ENCODE measurements at places on chromosomes 2 and 18. TPM values are rescaled to one million over a fixed set of nuclear protein-coding genes. Genes with fewer than 3 reads are reported as not detected.

ZNF516 gene
- total RNA-seq: 20.2 TPM

DNA sequence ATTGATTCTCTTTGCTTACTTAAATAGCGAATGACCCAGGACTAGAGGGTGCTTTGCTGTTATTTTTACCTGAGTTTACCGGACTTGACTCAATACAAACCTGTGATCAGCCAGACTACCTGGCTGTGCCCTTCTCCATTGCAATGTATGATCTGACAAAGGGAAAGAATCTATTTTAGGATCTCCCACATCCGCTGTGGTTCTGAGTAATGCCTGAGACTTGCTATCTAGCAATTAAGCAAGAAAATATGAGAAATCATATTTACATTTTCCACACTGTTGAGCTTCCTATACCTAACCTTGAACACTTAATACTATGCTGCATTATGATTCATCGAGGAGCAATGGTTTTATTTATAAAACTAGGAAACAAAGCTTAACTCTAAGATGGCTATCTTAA, 215.2 kb downstream of the RAD51AP2 start:
- DNase-seq: no peak

DNA sequence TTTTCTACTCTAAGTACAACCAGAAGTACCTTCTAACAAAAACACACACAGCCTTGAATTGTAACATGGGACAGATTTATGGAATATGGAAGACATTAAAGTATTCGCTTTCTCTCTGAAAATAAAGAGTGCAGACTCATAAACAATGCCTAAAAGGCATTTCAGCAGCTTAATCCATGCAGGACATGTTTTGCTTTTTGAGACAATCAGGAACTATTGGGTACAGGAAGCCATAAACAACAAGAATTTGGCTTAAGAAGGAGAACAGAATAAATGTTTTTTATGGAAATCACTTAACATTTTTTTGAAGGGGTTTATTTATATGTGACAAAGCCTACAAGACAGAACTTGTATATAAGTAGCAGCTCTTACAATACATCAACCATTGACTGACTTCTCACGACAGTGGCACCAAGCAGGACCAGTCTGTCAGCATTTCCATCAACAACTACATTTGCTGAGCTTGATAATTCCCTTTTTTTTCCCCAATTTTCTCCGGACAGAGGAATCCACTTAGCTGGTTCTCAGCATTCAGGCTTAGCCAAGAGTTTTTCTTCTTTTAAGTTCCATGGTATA, 140.1 kb downstream of the EXOC6B start:
- no peak for DNase-seq

DNA sequence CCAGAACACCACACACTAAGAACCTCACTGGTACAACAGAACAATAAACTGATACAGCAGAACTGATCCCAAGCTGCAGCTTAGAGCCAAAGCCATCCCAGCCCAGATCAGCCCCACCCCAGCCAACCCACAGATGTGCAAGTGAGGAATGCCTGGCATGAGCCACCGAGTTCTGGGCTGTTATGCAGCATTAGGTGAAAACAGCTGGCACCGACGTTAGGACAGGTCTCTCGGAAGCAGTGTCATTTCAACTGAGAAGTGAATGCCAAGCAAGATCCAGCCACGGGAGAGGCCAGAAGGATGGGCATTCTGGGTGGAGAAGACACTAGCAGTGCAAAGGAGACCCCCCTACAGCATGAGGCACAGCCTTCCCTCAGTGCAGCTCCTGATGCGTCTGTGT, 38.9 kb downstream of the ADCY3 start:
- DNase-seq: no peak

GRCh38 chr2:110852541-110853263, 120.3 kb downstream of the ACOXL start:
- DNase-seq: peak; percentile 50

GRCh38 chr2:67446491-67446911, 49.4 kb downstream of the ETAA1 start:
- no peak for DNase-seq

MC2R gene
- not detected for total RNA-seq

DNA sequence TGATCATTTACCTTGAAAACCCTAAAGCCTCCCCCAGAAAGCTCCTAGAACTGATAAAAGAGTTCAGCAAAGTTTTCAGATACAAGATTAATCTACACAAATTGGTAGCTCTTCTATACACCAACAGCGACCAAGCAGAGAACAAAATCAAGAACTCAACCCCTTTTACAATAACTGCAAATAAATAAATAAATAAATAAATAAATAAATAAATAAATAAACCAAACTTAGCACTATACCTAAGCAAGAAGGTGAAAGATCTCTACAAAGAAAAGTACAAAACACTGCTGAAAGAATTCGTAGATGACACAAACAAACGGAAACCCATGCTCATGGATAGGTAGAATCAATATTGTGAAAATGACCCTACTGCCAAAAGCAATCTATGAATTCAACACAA, 182.0 kb upstream of the RND3 start:
- DNase-seq: no peak

GRCh38 chr2:218631837-218632236, 24.1 kb downstream of the PLCD4 start:
- no peak for DNase-seq

GRCh38 chr18:75267643-75268363, 57.2 kb downstream of the TSHZ1 start:
- no peak for DNase-seq

DNA sequence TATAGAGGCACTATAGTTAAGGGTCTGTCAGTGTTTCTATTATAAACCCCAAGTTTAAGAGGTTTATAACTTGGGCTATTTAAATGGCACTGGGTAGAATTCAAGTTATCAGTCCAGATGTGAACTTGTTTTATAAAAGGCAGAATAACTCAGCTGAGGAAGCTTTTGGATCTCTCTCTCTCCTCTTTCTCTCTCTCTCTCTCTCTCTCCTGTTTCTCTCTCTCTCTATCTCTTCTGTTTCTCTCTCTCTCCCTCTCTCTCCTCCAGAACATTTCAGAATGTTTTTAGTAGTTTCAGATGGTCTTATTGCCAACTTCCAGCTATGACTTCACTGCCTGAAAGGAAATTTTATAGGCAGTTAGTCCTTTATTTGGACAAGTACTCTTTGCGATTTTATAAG, 6.4 kb upstream of the BCL11A start:
- no peak for DNase-seq

- peak; percentile 33 for DNase-seq
Observed at GRCh38 chr2:104889291-104889959, 35.5 kb downstream of the POU3F3 start.

GRHL1 gene
- total RNA-seq: 0.54 TPM

DNA sequence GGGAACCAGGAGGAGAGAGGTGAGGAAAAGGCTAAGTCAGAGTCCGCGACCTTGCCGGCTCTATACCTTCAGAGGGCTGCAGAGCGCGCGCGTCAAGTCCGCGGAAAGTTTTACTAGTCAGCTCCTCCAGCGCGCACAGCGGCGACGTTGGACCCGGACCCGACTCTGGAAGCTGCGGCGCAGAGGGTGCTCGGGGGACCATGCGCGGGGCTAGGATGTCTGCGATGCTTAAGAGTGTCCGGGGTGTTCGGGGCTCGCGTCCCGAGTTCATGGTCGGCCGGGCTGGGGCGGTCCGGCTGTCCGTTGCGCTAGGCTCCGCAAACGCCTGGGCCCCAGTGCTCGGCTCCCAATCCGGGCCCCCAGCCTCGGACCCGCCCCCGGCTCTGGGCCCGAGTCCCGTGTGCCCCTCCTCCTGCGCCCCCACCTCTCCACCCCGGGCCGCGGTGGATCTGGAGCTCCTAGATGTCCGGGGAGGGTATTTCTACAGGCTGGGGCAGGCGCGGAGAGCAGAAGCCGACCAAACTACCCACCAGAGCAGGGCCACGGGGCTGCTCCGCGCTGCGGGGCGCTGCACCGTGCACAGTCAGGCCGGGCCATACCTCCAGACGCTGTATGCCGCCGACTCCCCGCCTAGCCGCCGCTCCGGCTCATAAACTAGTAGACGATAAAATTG, at the start of gene LBX2:
TSS of gene LBX2 (minus strand) at position 337 of the 673 bp plus-strand sequence. CDS start at position 271, 66 bp downstream.
- peak; percentile 35 for DNase-seq

DNA sequence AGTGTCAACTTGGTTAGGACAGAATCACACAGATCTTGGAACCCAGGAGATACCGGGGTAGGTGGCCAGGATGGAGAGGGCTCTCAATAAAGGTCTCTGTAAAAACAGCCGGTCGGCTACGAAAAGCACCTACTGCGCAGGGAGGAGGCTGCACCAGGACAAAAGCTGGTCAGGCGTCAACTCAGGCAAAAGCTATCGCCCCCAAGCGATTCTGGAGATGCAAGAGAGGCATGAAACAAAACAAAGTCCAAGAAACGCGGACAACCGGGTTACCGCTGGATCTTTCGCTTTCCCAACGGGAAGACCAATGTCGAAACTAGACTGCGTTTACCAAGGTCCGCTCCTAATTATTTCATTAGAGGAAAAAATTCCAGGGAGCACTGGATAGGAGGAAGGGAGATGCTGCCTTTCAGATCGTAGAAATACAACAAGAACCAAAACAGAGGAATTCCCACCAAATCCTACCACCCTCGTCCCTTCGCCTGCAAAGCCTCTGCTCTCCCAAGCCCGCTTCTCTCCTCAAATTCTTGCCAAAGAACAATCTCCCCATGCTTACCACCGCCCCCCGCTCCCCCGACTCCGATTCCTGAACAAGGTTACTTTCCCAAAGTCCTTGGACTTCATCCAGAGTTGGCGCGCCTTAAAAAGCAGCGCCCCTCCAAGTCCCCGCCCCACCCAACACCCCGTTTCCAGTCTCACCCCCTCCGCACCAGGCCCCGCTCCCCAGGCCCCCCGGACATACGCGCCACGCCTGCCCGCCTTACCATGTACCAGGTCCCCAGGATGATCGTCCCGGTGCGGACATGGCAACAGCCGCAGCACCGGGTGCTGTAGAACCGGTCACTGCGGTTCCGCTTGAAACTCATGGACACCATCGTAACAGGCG, 539 bp downstream of the LAPTM4A start:
- DNase-seq: no peak

PLB1 gene
- 7.8 TPM for total RNA-seq

ANKRD23 gene
- 6.2 TPM for total RNA-seq

REG3A gene
- not detected for total RNA-seq

DNA sequence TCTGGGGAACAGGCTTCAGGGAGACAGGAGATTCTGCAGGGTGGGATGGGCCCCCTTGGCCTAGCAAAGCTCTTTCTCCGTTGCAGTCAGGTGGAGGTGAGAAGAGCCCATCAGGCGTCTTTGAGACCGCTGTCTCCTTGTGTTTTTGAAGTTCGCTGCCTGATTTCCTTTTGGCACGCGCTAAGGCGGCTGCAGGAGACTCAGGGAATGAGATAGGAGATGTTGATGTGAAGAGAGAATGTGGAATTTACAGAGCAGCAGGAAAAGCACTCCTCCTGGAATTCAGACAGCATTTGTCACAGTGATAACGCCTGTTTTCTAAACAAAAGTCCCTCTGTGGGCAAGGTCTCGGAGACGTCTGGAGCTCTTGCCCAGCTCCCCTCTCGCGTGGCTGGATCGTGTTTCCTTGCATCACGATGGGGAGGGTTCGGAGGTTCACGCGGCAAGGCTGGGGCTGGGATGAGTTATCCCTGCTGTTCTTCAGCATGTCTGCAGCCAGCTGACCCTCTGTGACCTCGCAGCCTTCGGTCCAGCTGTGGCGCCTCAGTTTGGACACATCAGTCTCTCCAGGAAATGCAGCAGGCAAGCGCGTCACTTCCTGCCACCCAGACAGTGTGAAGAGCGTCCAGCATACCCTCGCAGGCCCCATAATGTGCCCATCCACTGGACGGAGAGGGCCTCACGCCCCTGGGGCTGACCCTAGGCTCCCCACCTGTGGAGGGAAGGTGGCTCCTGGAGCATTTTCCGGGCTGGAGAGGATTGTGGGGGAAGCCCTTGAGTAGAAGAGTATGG, 30.2 kb downstream of the GLI2 start:
- no peak for DNase-seq

ACP1 gene
- total RNA-seq: 57.1 TPM

DNA sequence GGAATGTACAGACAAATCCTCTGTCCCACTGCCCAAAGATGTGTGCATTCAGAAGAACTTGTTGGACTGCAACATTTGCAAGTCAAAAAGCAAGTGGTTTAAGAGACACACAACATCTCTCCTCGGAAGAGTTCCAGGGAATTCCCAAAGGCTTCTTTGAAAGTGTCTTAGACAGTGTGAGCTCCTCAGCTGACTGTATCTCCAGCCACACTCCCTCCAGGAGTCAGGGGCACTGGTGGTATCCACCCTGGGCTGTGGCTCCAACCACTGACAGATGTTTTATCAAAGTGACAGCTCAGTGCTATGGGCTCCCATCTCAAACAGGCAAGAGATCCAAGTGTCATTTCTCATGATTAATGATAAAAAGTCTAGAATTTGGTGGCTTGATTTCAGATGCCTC, 48.5 kb downstream of the ALK start:
- DNase-seq: no peak

AQP12B gene
- total RNA-seq: under 0.01 TPM

CRACDL gene
- 1.6 TPM for total RNA-seq

AGXT gene
- not detected for total RNA-seq

- DNase-seq: no peak
Observed at GRCh38 chr2:10536569-10537133, 88.5 kb upstream of the ODC1 start.

GRCh38 chr18:42617221-42617620, 498.3 kb downstream of the RIT2 start:
- no peak for DNase-seq

- no peak for DNase-seq
Observed at GRCh38 chr18:35118641-35119040, 77.4 kb downstream of the MAPRE2 start.

GRCh38 chr2:219637842-219638185, 10.4 kb downstream of the SLC4A3 start:
- no peak for DNase-seq

DNA sequence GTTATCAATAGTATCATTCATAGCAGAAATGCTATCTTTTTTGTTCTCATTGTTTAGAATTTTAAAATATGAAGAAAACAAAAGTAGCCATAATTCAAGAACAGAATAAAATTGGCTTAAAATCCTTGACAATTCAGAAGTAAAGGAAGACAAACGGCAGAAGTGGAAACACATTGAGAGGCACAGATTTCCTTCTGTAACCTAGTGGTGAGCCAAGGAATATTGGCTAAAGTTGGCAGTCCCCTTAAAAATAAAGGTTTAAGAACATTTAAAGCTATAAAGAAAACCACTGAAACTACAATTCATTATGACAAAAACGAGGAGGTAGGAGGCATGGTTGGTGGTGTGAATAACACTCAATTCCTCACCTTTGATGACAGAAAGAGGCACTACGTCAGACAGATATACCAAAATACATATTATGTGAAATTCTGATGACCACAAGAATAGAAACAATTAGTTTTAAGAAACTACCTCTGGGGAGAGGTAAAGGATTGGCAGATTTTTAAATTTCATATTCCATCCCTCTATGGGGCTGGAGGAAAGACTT, 42.3 kb downstream of the SFT2D3 start:
- no peak for DNase-seq

DNA sequence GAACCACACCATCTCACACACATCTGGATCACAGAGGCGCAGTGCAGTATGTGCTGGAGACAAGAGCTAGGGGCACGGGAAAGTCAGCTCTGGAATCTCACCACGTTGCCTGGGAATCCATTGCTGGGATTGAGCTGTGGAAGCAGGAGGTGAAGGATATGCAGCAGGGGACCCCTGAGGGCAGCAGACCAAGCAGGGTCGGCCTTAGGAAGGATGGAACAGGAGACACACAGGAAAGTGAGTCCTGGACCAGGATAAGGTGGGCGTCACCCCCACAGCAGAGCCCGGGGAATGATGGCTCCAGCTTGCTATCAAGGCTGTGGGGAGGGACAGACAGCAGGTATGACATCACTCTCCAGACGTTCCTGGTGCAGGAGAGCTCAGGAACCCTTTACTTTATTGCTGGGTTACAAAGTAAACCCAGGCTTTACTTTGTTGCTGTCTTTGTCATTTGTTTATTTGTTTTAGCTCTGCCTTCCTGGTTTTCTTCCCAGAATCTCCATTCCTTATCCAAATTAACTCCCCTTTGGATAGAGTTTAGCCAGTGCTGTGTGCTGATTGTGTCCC, 329.8 kb upstream of the MYT1L start:
- DNase-seq: no peak

All from hematopoietic multipotent progenitor cell (in vitro differentiated cells).